Activated naive CD4-positive, alpha-beta T cell treated with anti-CD3 and anti-CD28 coated beads, Interleukin-2, amount 10 ng/mL, durations not matched to agents 7 days and 5 days (primary cell): ENCODE measurements at places on chromosomes 7 and 10.
A peak's percentile ranks its signal among the peaks of the same experiment; 100 is the strongest.

DNA sequence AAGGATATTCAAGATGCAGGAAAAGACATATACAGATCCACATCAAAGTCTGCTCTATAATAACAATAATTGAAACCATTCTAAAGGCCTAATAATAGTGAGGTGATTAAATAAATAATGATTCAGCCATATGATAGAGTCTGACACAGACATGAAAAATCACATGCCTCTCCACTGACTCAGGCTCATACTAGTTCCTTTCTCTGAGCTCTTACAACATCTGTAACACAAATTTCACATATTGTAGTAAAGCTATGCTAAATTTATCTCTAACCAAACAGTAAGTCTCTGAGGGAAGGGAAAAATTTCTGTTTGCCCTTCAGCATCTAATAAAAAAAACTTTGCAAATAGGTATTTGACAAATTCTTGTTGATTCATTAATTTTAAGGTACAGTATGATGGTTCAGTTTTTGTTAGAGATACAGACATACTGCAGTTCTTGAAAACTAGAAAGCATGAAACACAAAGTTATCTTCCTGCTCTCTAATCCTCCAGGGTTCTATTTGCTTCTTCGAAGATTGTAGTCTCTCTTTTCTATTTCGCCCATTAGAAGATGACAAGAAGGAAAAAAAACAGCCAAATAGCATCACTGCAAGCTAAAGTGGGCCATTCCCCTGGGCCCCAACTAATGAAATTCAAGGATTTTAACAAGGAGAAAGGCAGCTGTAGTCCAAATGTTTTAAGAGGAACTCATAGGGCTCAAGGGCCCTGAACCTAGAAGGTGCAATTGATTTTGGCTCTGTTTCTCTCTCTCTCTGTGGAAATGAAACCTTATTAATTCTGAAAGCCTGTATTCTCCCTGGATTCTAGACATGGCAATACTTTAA, 53.9 kb downstream of the CUBN start:
- no peak overlapping the region for H3K4me3 ChIP-seq
- no peak overlapping the region for H3K27ac ChIP-seq
- peaks cover 2% of the 10 kb centered on the region for H3K36me3 ChIP-seq
- H3K4me1 ChIP-seq = peaks cover 5% of the 10 kb centered on the region
- H3K27me3 ChIP-seq = no peaks in the 10 kb centered on the region

DNA sequence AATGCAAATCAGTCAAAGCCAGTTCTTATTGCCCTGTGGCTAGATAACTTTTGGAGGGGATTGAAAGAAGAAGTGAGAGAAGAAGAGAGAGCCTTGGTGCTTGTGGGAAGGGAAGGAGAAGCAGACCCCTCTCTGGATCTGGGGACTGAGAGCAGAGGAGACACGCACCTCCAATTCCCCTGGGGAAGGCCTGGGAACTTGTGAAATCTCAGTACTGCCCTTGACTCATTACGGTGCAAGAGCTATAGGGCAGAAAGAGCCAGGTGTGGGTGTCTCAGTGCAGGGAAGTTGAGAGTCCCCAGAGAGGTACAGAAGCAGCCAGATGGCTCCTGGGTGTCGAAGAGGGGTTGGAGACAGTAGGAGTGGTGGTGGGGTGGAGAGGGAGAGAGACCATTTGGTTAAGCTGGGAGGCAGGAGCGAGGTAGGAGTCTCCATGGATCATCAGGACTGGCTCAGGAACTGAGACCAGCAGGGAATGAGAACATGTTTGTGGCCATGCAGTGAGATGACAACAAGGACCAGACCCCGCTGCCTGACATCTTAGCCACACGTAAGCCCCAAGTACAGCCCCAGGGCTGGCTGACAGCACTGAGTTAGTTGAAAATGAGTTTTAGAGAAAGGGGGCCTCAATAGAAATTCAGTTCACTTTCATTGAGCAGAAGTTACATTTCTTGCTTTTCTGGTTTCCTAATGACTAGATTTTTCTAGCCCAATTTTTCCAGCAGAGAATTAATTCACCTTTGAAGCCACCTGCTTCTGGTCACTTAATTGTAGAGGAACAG, 238.2 kb downstream of the BUB3 start:
- no peak overlapping the region for H3K4me3 ChIP-seq
- H3K27ac ChIP-seq = no peak overlapping the region
- no peaks in the 10 kb centered on the region for H3K36me3 ChIP-seq
- H3K4me1 ChIP-seq = no peaks in the 10 kb centered on the region

DNA sequence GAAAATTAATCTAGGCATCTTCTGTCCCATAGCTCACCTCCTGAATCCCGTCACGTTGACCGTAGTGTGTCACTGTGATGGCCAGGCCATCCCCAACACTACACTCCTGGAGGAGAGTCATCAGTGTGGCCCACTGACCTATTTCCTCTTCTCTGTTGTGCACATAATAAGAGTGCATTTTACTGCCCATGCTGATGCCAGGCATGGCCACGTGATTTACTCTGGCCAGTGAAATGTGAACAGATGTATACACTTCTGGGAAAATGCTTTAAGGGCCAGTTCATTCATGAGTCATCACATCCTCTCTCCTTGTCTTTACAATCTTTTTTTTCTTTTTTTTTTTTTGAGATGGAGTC, 101.9 kb upstream of the PIP4K2A start:
- no peaks in the 10 kb centered on the region for H3K27me3 ChIP-seq
- no peak overlapping the region for H3K4me3 ChIP-seq
- peaks cover 2% of the 10 kb centered on the region for H3K4me1 ChIP-seq
- DNase-seq = no peak
- H3K36me3 ChIP-seq = no peaks in the 10 kb centered on the region

- no peaks in the 10 kb centered on the region for H3K36me3 ChIP-seq
- no peak overlapping the region for H3K4me3 ChIP-seq
- no peaks in the 10 kb centered on the region for H3K27me3 ChIP-seq
- DNase-seq = no peak
- no peak overlapping the region for H3K27ac ChIP-seq
- no peaks in the 10 kb centered on the region for H3K4me1 ChIP-seq
Observed at GRCh38 chr10:113171662-113172061, 221.6 kb downstream of the TCF7L2 start.

DNA sequence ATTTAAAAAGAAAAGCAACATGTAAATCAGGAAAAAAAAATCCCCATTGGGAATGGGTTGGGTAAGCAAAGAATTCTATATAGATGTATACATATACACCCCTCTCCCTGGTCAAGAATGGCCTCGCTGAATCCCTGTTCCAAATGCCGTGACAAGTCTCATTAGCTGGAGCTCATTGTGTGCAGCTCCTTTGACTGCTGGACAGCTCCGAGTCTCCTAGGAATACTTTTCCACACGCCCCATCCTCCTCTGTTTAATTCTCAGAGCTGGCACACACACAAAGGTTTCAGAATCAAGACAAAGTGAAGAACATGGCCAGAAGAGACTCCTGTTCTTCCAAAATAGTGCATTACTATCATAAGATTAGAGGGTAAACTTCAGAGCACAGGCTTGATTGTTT, 130.9 kb upstream of the MKLN1 start:
- H3K36me3 ChIP-seq = no peaks in the 10 kb centered on the region
- no peak overlapping the region for H3K27ac ChIP-seq

DNA sequence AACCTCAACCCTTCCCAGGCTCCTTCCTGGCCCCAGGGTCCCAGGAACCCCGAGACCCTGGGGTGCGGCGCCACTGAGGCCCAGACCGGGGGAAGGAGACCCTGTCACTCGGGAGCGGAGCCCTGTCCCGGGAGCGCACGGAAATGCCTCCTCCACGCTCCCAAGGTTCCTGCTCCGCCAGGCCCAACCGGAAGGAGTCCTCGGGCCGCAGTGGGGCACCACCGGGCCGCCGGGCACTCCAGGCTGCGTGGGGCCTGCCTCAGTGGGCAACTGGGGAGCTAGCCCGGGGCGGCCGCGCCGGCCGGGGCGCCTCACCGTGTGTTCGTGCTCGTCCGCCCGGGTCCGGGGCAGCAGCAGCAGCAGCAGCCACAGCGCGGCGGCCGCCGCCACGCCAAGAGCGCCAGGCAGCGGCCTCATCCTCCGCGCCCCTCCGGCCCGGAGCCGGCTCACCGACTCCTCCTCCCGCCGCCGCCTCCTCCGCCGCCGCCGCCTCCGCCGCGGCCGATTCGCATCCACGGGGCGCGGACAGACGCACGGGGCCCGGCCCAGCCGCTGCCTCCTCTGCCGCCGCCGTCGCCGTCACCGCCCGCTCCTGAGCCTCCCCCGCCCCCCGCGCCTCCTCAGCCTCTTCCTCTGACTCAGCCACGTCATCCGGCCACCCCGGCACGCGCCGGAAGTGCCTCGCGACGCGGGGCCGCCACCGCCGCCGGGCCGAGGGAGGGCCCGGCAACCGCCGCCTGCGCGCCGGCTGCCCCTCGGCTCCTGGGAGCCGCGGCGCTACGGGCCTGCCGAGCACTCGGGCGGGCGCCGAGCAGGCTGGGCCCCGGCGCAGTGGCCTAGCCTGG, at the start of gene TM9SF3:
TSS of gene TM9SF3 (minus strand) at position 594 of the 845 bp plus-strand sequence. CDS start at position 417, 177 bp downstream.
- H3K27me3 ChIP-seq = peaks cover 4% of the 10 kb centered on the region
- H3K4me1 ChIP-seq = peaks cover 31% of the 10 kb centered on the region

DNA sequence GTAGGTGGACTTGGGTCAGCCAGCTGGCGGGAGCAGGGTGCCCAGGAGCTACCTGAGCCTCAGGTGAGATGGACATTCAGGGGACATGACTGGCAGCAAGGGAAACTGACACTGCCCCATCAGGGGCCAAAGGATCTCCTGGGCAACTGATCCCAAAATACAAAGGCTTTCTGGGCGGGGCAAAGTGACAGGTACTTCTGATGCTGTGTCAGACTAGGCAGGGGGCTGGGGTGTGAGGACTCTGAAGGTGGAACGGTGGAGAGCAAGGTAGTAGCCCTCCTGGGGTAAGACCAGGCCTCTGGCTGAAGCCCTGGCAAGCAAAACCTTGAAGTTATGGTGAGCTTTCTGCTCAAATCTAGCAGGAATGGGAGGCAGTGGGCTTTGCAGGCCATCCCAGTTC, 4.4 kb downstream of the OPN4 start:
- H3K27me3 ChIP-seq = no peaks in the 10 kb centered on the region
- H3K27ac ChIP-seq = no peak overlapping the region
- no peak for DNase-seq
- no peak overlapping the region for H3K4me3 ChIP-seq
- no peaks in the 10 kb centered on the region for H3K36me3 ChIP-seq
- H3K4me1 ChIP-seq = no peaks in the 10 kb centered on the region

DNA sequence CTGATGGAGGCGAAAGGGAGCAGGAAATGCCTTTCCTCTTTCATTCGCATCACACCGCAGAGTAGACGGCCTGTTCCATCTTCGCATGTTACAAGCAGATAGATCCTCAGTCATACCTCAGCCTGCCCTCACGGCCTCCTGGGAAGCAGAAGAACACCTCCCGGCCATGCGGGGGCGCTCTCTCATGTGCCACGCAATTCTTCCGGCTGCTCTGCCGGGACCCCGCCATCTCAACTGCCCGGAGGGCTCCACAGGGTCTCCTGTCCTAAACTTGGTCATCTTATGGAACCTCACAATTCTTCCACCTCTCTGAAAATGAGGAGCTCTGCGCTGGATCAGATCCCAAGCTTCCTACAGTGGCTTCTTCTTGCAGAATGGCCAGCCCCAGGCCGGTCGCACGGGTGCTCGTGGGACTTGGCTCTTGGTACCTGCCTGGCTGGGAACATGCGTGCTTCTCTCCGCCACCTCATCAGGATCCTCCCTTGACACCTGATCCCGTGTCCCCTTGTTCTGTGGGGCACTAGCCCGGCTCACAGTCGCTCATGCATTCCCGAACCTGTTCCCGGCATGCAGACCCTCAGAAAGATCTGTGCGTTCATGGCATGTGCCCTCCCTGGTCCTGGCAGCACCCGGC, 262.8 kb upstream of the SHH start:
- peaks cover 13% of the 10 kb centered on the region for H3K27me3 ChIP-seq
- H3K4me1 ChIP-seq = no peaks in the 10 kb centered on the region
- no peak overlapping the region for H3K4me3 ChIP-seq
- H3K36me3 ChIP-seq = no peaks in the 10 kb centered on the region
- no peak overlapping the region for H3K27ac ChIP-seq
- no peak for DNase-seq

GRCh38 chr10:90051474-90051873, 350.1 kb downstream of the KIF20B start:
- no peaks in the 10 kb centered on the region for H3K36me3 ChIP-seq
- no peaks in the 10 kb centered on the region for H3K4me1 ChIP-seq
- DNase-seq = no peak
- H3K27me3 ChIP-seq = no peaks in the 10 kb centered on the region

GRCh38 chr7:16211402-16211925, 209.9 kb downstream of the CRPPA start:
- peaks cover 4% of the 10 kb centered on the region for H3K4me1 ChIP-seq
- no peaks in the 10 kb centered on the region for H3K27me3 ChIP-seq
- H3K27ac ChIP-seq = no peak overlapping the region
- H3K36me3 ChIP-seq = no peaks in the 10 kb centered on the region
- no peak overlapping the region for H3K4me3 ChIP-seq

- H3K27ac ChIP-seq = no peak overlapping the region
- no peaks in the 10 kb centered on the region for H3K36me3 ChIP-seq
- peak; percentile 85 for DNase-seq
- H3K4me1 ChIP-seq = peaks cover 60% of the 10 kb centered on the region
- peaks cover 9% of the 10 kb centered on the region for H3K27me3 ChIP-seq
Observed at GRCh38 chr10:80444646-80445319, 9.3 kb upstream of the TSPAN14 start.

- H3K27ac ChIP-seq = no peak overlapping the region
- DNase-seq = no peak
- H3K4me1 ChIP-seq = no peaks in the 10 kb centered on the region
Observed at GRCh38 chr7:142012825-142013511, 17.3 kb downstream of the MGAM start.

- DNase-seq = peak; percentile 91
- no peak overlapping the region for H3K27ac ChIP-seq
- no peak overlapping the region for H3K4me3 ChIP-seq
- peaks cover 11% of the 10 kb centered on the region for H3K4me1 ChIP-seq
Observed at GRCh38 chr7:138738551-138739335, 37.6 kb upstream of the SVOPL start.

DNA sequence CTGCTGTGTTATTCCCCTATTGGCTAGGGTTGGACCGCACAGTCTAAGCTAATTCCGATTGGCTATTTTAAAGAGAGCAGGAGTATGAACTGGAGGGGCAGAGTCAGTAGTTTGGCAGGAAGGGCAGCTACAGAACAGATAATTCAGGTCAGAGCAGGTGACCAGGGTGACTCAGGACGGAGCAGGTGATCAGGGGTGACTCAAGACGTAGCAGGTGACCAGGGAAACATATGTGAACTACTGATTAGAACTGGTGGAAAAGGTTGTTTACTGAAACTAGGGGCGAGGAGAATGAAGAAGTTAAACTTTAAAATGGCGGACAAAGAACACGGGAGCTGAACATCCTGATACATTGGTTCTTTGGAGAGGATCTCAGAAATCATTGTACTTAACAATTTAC, 102.3 kb downstream of the CCDC7 start:
- H3K4me3 ChIP-seq = no peak overlapping the region
- H3K27me3 ChIP-seq = no peaks in the 10 kb centered on the region
- no peak for DNase-seq

DNA sequence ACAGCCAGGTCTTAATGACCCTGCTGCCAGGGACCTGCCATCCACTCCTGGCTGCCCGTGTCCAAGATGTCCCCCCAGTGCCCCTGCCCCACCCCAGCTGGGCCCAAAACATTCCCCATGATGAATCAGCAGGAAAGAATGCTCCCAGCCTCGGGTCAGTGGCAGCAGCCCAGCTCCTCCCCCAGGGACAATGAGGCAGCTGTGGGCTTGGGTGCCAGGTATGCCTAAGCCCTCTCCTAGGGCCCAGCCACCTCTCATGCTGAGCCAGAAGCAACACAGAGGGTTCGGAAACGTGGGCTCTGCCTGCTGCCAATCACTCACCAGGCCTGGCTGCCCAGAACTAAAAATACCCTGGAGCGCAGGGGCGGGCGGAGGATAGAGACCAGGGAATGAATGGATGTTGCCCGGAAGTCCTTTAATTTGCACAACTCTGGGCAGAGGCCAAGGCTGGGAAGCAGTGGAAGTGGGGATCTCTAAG, 1.5 kb upstream of the LOXL4 start:
- H3K27ac ChIP-seq = no peak overlapping the region
- DNase-seq = no peak
- no peaks in the 10 kb centered on the region for H3K36me3 ChIP-seq
- no peak overlapping the region for H3K4me3 ChIP-seq
- H3K27me3 ChIP-seq = peaks cover 83% of the 10 kb centered on the region
